ENCODE measurements at places on chromosomes 16 and 17.

- no peaks in the 10 kb centered on the region for H3K4me1 ChIP-seq
- DNase-seq, result no peak
- H3K4me3 ChIP-seq, result no peak overlapping the region
- H3K27me3 ChIP-seq, result no peaks in the 10 kb centered on the region
- H3K36me3 ChIP-seq, result no peaks in the 10 kb centered on the region
These were observed 64.2 kb upstream of the TNRC6C start for GRCh38 chr17:77894126-77894956.

DNA sequence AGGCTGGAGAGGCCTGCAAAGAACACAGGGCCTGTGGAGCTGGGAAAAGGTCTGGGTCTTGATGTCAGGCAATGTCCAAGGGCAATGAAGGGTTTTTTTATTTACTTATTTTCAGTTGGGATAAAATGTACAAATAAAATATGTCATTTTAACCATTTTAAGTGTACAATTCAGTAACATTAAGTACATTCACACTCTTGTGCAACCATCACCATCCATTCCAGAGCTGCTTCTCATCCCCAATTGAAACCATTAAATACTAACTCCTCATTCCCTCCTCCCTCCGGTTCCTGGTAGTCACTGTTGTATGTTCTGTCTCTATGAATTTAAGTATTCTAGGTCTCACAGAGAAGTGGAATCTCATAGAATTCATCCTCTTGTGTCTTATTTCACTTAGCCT is 444.7 kb downstream of the HS3ST3B1 start:
- H3K4me1 ChIP-seq, result no peaks in the 10 kb centered on the region
- no peaks in the 10 kb centered on the region for H3K27me3 ChIP-seq
- no peaks in the 10 kb centered on the region for H3K36me3 ChIP-seq
- no peak for DNase-seq
- H3K27ac ChIP-seq, result no peak overlapping the region

- H3K27ac ChIP-seq, result no peak overlapping the region
- no peak overlapping the region for H3K4me3 ChIP-seq
- no peak for DNase-seq
- H3K4me1 ChIP-seq, result no peaks in the 10 kb centered on the region
- no peaks in the 10 kb centered on the region for H3K27me3 ChIP-seq
These were observed 25.1 kb downstream of the ABR start for GRCh38 chr17:1154704-1155103.

GRCh38 chr17:50762177-50762576 is 5.1 kb downstream of the ANKRD40CL start:
- H3K27me3 ChIP-seq, result peaks cover 7% of the 10 kb centered on the region
- H3K4me1 ChIP-seq, result no peaks in the 10 kb centered on the region
- no peak overlapping the region for H3K27ac ChIP-seq

DNA sequence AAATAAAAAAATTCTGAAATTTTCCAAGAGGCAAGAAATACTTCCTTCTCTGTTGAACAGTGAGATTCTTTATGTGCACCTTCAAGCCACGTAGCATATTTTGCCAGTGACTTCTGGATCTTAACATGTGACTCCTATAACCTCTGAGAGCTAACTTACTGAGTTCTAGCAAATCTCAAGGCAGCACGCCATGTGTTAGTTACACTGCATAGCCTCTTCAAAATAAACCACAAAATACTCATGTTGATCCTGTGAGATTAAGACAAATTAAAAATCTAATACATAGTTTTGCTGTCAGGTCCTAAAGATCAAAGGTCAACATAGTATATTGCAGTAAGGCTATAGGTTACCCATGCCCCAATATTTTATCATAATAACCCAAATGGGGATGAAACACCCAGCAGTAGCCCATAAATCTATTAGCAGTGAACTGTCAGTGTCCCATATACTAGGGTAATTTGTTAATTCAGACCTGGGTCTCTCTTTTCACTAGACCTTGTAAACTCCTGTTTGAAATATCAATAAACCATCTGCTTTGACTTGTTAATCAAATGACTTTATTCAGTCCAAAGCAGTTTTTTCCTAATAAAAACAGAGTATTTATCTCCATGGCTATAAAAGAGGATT is 343.1 kb downstream of the ZFHX3 start:
- no peaks in the 10 kb centered on the region for H3K4me1 ChIP-seq
- DNase-seq, result no peak
- H3K4me3 ChIP-seq, result no peak overlapping the region
- H3K36me3 ChIP-seq, result no peaks in the 10 kb centered on the region
- no peak overlapping the region for H3K27ac ChIP-seq

- H3K36me3 ChIP-seq, result peaks cover 5% of the 10 kb centered on the region
- peak overlapping the region; percentile 88 for H3K27ac ChIP-seq
- DNase-seq, result peak; percentile 76
These were observed 2.7 kb downstream of the FHOD1 start for GRCh38 chr16:67244387-67245185.

GRCh38 chr16:77917971-77918370 is 104.4 kb upstream of the CLEC3A start:
- H3K27ac ChIP-seq, result no peak overlapping the region
- no peaks in the 10 kb centered on the region for H3K36me3 ChIP-seq
- H3K27me3 ChIP-seq, result peaks cover 2% of the 10 kb centered on the region
- peaks cover 6% of the 10 kb centered on the region for H3K4me1 ChIP-seq
- no peak for DNase-seq
